Thyroid gland (tissue), 4 donors: ENCODE measurements at places on chromosomes 1 and 21. TPM values are rescaled to one million over a fixed set of nuclear protein-coding genes. Genes with fewer than 3 reads are reported as not detected.

- no peak overlapping the region for H3K27ac ChIP-seq
- H3K4me3 ChIP-seq = no peak overlapping the region
- H3K4me1 ChIP-seq = peaks cover 19% of the 10 kb centered on the region
- no peaks in the 10 kb centered on the region for H3K27me3 ChIP-seq
- no peaks in the 10 kb centered on the region for H3K36me3 ChIP-seq
Observed at GRCh38 chr21:41137889-41138288, 30.1 kb upstream of the BACE2 start.

DNA sequence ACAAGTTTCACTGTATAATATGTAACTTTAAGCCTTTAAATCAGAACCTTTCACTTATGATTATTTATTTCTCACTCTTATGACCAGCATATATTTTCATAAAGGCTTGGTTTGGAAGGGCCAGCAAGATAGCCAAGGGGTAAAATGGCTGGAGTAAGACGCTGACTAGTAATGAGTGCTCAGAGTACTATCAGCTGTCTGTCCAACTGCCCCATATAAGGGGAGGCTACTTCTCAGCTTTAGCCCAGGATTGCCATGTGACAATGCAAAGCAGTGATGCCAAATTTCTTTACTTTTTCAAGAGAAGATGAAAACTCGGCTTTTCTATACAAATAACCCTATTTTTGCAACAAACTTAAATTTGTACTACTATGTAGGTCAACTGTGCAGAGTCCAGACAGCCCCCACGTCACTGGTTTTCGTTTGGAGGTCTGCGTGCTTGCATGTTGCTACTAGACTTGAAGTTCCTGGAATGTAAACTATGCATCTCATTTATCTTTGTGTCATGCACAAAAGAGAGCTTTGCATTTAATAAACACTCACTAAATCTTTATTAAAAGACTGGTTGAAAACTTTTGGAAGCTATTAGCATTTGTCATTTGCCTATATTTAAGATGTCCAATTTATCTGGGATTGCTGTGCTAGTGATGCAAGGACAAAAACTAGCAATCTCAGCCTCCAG, 110.4 kb downstream of the TNFSF18 start:
- H3K36me3 ChIP-seq = no peaks in the 10 kb centered on the region
- no peaks in the 10 kb centered on the region for H3K4me1 ChIP-seq
- H3K27ac ChIP-seq = no peak overlapping the region
- no peak for DNase-seq
- H3K27me3 ChIP-seq = no peaks in the 10 kb centered on the region
- no peak overlapping the region for H3K4me3 ChIP-seq

Gene GPR25
- not detected for total RNA-seq

Gene KMO
- 0.39 TPM for total RNA-seq

GRCh38 chr1:30929135-30929889, 20.8 kb upstream of the SDC3 start:
- H3K4me1 ChIP-seq = no peaks in the 10 kb centered on the region
- no peaks in the 10 kb centered on the region for H3K27me3 ChIP-seq
- H3K27ac ChIP-seq = no peak overlapping the region

- no peak for DNase-seq
- H3K27ac ChIP-seq = no peak overlapping the region
- H3K4me1 ChIP-seq = peaks cover 8% of the 10 kb centered on the region
- no peaks in the 10 kb centered on the region for H3K36me3 ChIP-seq
- H3K4me3 ChIP-seq = no peak overlapping the region
Observed at GRCh38 chr1:58905628-58906221, 121.9 kb upstream of the JUN start.

- peak overlapping the region; percentile 95 for H3K4me3 ChIP-seq
- peak overlapping the region; percentile 94 for H3K27ac ChIP-seq
- peak; percentile 69 for DNase-seq
- no peaks in the 10 kb centered on the region for H3K36me3 ChIP-seq
Observed at GRCh38 chr1:113929750-113930498, 800 bp downstream of the HIPK1 start.

DNA sequence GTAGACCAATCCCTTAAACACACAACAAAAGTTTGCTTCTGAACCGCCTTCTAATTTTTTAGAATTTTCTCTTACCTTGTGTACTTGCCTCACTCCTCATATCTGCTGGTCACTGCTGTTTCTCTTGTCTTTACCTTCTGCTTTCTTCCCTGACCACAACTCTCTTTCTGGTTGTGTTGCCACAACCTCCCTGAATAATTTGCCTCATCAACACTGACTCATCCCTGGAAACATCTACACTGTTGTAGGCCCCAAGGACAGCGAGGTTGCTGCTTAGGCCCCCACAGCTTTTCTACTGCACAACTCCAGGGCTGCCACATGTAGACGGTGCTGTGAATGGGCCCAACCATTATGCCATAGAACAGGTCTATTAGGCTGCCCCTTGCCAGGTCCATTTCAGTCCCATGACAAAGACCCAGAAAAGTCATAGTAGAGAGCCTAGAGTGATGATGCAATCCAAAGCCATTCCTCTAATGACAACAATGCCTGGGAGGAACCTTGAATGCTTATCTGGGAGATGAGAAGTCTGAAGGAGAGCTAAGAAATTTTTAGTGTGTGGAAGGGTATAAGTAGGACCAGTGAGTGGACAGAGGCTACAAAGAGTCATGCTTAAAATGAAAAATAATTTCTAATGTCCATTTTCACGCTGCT, 36.6 kb upstream of the LCE5A start:
- H3K27ac ChIP-seq = no peak overlapping the region
- no peak overlapping the region for H3K4me3 ChIP-seq
- no peaks in the 10 kb centered on the region for H3K36me3 ChIP-seq
- DNase-seq = no peak
- no peaks in the 10 kb centered on the region for H3K27me3 ChIP-seq

Gene PLPPR5
- not detected for total RNA-seq

GRCh38 chr1:26023826-26024225, 2.3 kb downstream of the EXTL1 start:
- DNase-seq = no peak
- no peak overlapping the region for H3K27ac ChIP-seq
- H3K36me3 ChIP-seq = no peaks in the 10 kb centered on the region

Gene YRDC
- total RNA-seq = 15.6 TPM

- no peaks in the 10 kb centered on the region for H3K36me3 ChIP-seq
- no peaks in the 10 kb centered on the region for H3K27me3 ChIP-seq
- H3K4me3 ChIP-seq = no peak overlapping the region
- DNase-seq = no peak
Observed at GRCh38 chr1:115194506-115194905, 105.2 kb upstream of the TSPAN2 start.

DNA sequence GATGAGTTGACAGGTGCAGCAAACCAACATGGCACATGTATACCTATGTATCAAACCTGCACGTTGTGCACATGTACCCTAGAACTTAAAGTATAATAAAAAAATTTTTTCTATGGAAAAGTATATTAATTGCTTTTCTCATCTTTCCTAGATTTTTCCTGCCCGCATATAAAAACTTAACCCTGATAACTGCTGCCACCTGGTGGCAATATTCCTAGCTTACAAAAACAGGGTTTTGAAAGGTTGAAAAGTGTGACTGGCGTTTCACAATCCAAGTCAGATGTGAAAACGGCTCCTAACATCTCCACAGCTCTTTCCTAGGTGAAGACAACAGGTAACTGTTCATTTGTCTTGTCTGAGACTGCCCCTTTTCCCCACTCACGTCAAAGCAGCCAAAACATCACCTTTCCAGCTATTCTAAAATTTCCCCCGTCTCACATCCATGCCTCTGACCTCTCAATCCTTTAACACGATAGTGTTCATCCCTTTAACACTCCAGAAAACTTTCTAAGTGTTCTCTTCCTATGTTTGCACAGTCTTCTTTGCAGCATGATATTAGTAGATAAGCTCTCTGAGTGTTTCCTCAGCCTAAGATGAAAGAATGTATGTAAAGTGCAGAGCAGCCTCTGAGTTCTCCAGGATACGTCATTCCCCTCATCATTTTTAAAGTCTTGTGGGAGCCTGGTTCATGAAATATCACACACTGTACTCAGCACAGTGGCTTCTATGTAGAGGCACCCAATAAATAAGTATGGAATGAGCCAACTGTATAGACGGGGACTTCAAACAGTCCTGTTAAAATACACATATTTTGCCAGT, 27.5 kb downstream of the OVGP1 start:
- no peaks in the 10 kb centered on the region for H3K36me3 ChIP-seq
- H3K27me3 ChIP-seq = no peaks in the 10 kb centered on the region
- DNase-seq = peak; percentile 56

- H3K4me3 ChIP-seq = no peak overlapping the region
- H3K4me1 ChIP-seq = no peaks in the 10 kb centered on the region
- DNase-seq = no peak
- H3K27me3 ChIP-seq = no peaks in the 10 kb centered on the region
Observed at GRCh38 chr1:22545141-22545540, 18.1 kb upstream of the EPHA8 start.

Gene TMCO1
- total RNA-seq = 108 TPM

Gene S100A3
- not detected for total RNA-seq

DNA sequence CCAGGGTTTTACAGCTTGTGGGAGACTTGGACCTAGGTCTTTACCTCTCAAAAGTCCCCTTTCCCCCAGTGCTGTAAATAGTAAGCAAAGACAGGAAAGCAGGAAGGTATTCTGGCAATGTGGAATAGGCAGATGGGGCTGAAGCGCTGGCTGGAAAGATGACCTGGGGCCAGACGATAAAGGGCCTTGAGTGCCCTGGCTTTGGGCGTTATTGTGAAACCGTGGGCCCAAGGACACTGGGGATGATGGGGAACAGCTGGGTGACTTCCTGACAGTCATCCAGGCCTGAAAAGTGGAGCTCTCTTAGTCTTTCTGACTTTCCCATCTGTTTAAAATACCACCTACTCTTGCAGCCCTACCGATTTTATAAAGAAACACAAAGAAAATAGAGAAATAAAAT, 16.3 kb downstream of the URB2 start:
- no peaks in the 10 kb centered on the region for H3K27me3 ChIP-seq
- no peak for DNase-seq
- H3K4me3 ChIP-seq = no peak overlapping the region
- H3K27ac ChIP-seq = no peak overlapping the region
- H3K36me3 ChIP-seq = no peaks in the 10 kb centered on the region
- H3K4me1 ChIP-seq = no peaks in the 10 kb centered on the region

GRCh38 chr1:117268535-117269455, 58.1 kb upstream of the VTCN1 start:
- H3K4me1 ChIP-seq = peaks cover 29% of the 10 kb centered on the region
- H3K4me3 ChIP-seq = no peak overlapping the region
- no peaks in the 10 kb centered on the region for H3K36me3 ChIP-seq
- H3K27me3 ChIP-seq = no peaks in the 10 kb centered on the region
- peak; percentile 85 for DNase-seq

- peaks cover 15% of the 10 kb centered on the region for H3K4me1 ChIP-seq
- H3K27ac ChIP-seq = peak within 1 kb of the TSS; percentile 99
- DNase-seq = peak; percentile 96
- H3K36me3 ChIP-seq = no peaks in the 10 kb centered on the region
Observed at GRCh38 chr1:100894603-100895539, at the start of gene EXTL2. Gene EXTL2 (minus strand): TSS chr1:100894842. CDS start chr1:100888757, 6,085 bp downstream.

DNA sequence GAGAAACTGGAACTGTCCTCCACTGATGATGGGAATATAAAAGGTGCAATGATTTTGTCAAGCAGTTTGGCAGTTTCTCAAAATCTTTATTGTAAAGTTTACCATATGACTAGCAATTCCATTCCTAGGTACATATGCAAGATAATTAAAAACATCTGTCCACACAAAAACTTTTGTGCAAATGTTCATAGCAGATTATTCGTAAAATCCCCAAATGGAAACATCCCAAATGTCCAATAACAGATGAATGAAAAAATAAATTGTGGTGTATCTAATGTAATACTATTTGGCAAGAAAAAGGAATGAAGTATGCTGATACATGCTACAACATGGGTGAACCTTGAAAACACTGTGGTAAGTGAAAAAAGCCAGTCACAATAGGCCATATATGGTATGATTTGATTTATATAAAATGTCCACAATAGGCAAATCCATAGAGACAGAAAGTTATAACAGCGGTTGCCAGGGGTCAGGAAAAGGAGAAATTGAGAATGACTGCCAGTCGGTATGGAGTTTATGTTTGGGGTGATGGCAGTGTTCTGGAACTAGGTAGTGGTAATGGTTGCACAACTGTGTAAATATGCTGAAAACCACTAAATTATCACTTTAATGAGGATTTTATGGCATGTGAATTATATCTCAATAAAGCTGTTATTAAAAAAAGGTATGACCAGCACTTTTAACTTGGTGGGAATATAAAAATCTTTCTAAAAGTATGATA, 81.7 kb upstream of the BEND5 start:
- no peaks in the 10 kb centered on the region for H3K27me3 ChIP-seq
- DNase-seq = no peak

DNA sequence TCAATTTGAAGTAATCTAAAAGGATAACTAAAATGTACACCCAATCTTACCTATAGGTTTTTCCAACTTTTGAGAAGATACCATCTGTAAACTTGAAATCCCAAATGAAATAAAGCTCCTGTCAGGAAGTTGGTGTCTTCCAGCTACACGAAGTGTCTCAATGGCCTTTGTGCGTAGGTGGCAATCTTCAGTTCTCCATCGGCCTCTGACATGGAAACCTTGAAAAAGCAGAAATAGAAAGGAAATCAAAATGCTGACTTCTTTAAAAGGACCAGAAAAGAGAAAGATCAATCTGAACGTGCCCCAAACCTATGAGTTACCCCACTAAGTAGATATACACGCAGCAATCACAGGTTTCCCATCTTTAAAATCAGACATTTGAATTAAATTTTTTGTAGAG, 10.0 kb downstream of the MKNK1 start:
- no peak overlapping the region for H3K27ac ChIP-seq
- no peaks in the 10 kb centered on the region for H3K27me3 ChIP-seq
- no peak for DNase-seq
- peaks cover 28% of the 10 kb centered on the region for H3K36me3 ChIP-seq
- no peak overlapping the region for H3K4me3 ChIP-seq
- H3K4me1 ChIP-seq = no peaks in the 10 kb centered on the region

- H3K4me1 ChIP-seq = no peaks in the 10 kb centered on the region
- H3K36me3 ChIP-seq = no peaks in the 10 kb centered on the region
- no peak overlapping the region for H3K27ac ChIP-seq
- no peaks in the 10 kb centered on the region for H3K27me3 ChIP-seq
- DNase-seq = no peak
Observed at GRCh38 chr21:45816794-45817193, 164.8 kb upstream of the COL6A1 start.

- no peak overlapping the region for H3K4me3 ChIP-seq
- no peak for DNase-seq
- peaks cover 57% of the 10 kb centered on the region for H3K4me1 ChIP-seq
- no peaks in the 10 kb centered on the region for H3K36me3 ChIP-seq
- H3K27me3 ChIP-seq = no peaks in the 10 kb centered on the region
Observed at GRCh38 chr1:46807046-46807972, 8.5 kb downstream of the CYP4B1 start.

DNA sequence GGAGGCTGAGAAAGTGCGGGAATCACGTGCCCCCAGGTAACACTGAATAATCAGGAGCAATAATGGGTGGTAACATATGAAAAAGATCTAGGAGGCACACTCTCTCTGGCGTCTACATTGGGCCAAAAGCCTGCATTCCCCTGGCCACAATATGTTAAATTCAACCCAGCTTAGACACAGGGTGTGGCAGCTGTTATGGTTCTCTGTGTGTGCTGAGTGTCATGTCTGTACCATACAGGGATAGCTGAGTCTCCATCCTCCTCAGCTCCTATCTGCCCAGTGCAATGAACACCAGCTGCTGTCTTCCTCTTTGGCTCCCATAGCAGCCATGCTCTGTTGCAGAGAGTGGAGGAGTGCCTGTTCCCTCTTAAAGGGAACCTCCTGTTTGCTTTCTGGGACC, 14.3 kb downstream of the S100A11 start:
- H3K36me3 ChIP-seq = no peaks in the 10 kb centered on the region
- no peaks in the 10 kb centered on the region for H3K4me1 ChIP-seq
